ENCODE measurements at places on chromosomes 1 and 21.

DNA sequence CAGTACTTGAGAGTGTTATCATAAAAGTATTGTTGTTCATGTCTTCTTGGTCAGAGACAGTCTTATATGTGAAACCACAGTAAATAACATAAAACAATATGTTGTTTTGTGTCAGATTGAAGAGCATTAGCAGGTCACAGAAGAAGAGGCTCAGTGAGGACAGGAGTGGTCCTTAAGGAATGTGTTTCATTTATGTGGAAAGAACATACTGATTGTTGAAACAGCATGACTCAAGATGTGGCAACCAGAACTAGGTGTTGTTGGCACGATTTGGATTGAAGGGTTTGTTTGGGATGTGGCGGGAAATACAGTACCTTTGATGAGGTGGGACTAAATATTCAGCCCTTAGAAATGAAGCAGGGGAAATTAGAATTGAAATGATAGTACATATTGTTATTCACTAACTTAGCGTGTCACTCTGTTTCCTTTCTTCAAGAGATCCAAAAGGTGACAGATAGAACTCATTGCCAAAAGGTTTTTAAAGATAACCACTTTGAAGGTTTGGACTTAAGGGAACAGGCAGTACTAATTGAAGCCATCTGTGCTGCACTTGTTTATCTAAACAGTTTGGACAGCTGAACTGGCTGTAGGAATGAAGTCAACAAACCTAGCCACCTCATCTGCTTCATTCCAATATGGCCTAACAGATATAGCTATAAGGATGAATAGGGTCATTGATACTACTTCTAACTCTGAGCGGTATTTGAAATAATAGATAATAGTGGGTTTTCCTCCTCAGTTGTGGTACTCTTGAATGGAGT is 14.4 kb downstream of the RALGPS2 start:
- no peak for DNase-seq

- DNase-seq: no peak
Measured at GRCh38 chr1:43573066-43573800, 42.5 kb downstream of the PTPRF start.

GRCh38 chr1:79945391-79945790 is 938.9 kb upstream of the ADGRL4 start:
- DNase-seq: no peak

GRCh38 chr1:221431068-221431651 is 310.7 kb downstream of the DUSP10 start:
- no peak for DNase-seq
